ENCODE measurements at places on chromosomes 6 and 20.

GRCh38 chr6:79232696-79233462 lies 1.6 kb downstream of the HMGN3 start:
- no peak for DNase-seq

- no peak for DNase-seq
Observed at GRCh38 chr20:61662226-61662967, 403.3 kb downstream of the TAF4 start.

- no peak for DNase-seq
Observed at GRCh38 chr6:34865107-34865506, 22.7 kb downstream of the TAF11 start.

DNA sequence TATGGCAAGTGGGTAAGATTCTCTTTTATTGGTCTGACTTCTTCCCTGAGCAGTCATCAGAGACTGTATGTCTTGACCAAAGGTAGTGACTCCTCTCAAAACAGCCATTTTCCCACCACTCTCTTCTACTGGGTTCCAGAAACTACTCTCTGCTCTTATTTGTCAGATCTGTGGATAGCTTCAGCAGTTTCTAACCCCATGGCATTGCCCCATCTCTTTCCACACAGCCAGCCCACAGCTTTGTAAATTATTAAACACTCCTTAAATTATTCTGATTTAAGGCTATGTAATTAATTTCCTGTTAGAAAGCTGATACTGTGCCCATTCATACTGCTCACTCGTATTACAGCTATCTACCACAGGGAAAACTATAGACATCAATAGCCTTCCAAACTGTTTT lies 138.4 kb upstream of the CNR1 start:
- DNase-seq = no peak

- no peak for DNase-seq
Observed at GRCh38 chr6:169289619-169290339, 36.1 kb upstream of the THBS2 start.

GRCh38 chr6:24245275-24245674 lies 112.6 kb downstream of the DCDC2 start:
- no peak for DNase-seq

DNA sequence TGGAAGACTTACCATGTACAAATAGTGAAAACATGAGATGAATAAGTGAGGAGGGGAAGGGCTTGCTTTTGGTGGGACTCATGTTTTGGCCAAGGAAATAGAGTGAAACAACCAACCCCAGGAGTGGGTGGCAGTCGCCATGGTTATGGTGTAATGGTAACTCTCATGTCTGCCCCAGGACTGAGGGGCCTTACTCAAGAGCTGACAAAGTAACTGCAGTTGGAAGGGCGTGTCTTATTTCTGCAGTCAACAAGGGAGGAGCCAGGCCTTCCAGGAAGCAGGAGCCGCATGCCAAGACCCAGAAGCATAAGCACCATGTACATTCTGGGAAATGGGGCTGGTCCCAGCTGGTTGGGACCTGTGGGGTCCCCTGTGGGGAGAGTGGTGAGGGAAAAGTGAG lies 108.5 kb downstream of the UNC5CL start:
- DNase-seq = no peak

- DNase-seq = no peak
Observed at GRCh38 chr20:277496-277781, 13.1 kb downstream of the C20orf96 start.

- no peak for DNase-seq
Observed at GRCh38 chr6:88870717-88871330, 92.6 kb downstream of the RNGTT start.

- DNase-seq = no peak
Observed at GRCh38 chr20:36599912-36600345, 5.7 kb upstream of the RAB5IF start.

DNA sequence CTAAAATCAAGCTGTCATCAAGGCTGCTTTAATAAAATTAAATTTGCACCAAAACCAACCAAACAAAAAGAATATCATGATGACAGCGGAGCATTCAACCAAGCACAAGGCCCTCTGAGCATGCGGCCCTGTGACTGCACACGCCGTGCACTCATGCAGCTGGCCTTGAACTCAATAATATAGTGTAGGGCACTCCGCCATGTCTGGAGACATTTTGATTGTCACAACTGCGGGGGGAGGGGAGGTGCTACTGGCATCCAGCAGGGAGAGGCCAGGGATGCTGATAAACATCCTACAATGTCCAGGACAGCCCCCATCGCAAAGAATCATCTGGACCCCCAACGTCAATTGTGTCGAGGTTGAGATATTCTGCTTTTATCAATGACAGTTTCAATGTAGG lies 9.7 kb downstream of the MOCS3 start:
- DNase-seq = no peak

- DNase-seq = peak; percentile 68
Observed at GRCh38 chr6:75204217-75204958, 1.5 kb downstream of the COL12A1 start.

DNA sequence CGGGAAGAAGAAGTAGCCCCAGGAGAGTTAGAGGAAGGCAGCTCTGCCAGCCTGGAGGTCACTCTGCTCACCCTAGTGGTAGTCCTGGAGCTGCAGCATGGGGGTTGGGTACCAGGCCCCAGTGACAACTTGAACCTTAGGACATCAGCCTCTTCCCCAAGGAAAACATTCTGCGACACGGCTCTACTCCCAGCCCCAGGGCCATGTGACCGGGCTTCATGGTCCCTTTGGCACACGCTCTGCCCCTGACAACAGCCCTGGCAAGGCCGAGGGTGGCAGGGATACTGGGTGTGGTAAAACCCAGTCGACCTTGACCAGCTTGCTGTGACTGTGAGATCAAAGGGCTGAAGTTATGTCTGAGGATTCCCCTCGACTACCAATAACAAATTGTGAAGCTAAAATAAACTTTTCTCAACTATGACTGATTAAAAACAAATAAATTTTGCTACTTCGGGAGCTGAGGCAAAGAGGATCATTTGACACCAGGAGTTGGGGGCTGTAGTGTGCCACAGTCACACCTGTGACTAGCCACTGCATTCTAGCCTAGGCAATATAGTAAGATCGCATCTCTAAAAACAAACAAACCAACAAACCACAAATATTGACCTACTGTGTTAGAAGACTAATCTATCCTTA lies 24.4 kb upstream of the ARID1B start:
- DNase-seq = no peak

- no peak for DNase-seq
Observed at GRCh38 chr20:58374906-58375758, 13.9 kb upstream of the VAPB start.

DNA sequence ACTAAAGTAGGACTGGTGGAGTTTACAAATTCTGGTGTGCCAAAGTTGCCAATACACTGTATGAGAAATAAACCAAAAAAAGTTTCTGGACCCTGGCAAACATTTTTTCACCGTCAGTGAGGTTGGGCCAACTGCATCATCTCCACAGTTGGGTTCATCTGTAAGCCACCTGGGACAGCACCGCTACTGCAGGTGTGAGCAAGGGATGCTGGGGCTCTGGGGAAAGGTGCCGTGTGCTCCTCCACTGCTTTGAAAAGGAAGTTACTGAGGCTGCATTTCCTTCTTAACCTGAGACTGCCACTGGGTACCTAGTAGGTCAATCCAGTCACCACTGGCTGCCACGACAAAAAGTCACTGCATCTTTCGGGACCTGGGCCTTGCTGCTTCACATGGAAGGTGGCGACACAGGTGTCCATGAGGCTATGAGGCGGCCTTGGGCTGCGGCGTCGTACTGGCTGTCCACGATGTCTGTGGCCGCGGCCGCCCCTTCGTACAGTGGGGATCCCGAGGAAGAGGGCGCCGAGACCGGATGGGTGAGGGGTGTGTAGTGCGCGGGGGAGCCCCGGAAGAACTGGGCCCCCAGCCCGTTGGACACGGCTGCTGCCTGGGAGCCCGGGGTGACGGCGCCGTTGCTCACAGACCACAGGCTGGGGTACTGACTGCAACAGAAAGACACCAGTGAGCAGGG lies 9.6 kb downstream of the TBXT start:
- no peak for DNase-seq

DNA sequence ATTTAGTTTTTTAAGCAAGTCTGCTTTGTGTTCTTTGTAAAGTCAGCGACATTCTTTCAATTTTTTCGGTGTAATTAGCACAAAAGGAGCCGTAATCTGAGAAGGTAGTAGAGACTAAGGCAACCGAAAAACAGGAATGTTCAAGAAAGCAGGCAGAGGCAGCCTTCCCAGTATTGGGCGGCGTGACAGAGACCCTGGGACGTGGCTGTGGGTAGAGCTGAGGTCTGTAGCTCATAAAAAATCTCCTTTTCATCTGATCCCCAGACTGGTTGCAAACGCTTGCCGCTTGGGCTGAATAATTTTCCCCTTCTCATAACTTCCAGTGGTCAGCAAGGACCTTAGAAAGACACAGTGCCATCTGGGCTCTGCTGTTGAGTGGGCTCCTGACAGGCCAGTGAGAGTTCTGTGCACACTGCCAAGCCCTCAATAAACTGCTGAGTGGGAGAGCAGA lies 30.8 kb downstream of the GNAS start:
- DNase-seq = no peak

DNA sequence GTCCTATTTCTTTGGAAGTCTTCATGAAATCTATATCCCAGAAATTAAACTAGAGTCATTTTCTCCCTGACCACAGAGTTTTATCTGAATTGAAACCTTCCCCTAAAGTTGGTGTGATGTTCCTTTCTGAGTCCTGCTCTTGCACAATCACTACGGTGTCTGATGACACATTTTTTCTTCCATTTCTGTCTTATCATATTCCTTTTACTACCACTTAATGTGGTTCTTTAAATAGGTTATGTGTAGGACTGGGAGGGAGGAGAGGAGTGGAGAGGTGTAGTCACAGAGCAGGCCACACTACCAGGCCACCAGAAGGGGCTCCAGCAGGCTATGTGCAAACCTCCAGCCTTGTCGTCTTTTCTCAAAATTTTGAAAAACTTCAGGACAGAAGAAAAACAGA lies 39.7 kb upstream of the ATXN1 start:
- no peak for DNase-seq

- DNase-seq = no peak
Observed at GRCh38 chr6:159819932-159820640, 20.0 kb downstream of the PNLDC1 start.

GRCh38 chr6:85431271-85431670 lies 18.6 kb upstream of the NT5E start:
- no peak for DNase-seq

GRCh38 chr6:128337619-128338018 lies 182.8 kb downstream of the PTPRK start:
- no peak for DNase-seq

GRCh38 chr6:47788498-47788884 lies 6.7 kb downstream of the OPN5 start:
- no peak for DNase-seq

DNA sequence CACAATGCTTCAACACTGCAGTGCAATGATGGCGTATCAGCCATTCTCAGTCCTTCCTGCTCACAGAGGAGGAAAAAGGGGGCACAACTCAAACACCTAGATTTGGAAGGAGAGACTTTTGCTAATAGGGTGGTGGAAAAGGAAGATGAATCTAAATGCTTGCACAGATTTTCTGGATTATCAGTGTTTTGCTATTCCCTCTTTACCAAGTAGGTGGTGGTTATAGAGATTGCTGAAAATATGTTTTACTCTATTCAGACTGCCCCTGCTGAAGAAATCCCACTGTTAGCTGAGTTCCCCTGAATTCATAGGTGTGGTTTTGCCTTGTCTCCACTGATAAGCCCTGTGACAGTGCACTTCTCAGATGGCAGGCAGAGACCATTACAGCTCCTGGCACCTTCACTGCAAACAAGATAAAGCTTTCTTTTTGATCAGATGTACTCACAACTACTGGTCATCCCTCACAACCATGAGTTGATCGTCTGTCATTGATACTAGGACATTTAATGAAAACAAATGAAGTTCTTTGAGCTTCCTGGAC lies 311.4 kb downstream of the KIF16B start:
- DNase-seq = no peak

DNA sequence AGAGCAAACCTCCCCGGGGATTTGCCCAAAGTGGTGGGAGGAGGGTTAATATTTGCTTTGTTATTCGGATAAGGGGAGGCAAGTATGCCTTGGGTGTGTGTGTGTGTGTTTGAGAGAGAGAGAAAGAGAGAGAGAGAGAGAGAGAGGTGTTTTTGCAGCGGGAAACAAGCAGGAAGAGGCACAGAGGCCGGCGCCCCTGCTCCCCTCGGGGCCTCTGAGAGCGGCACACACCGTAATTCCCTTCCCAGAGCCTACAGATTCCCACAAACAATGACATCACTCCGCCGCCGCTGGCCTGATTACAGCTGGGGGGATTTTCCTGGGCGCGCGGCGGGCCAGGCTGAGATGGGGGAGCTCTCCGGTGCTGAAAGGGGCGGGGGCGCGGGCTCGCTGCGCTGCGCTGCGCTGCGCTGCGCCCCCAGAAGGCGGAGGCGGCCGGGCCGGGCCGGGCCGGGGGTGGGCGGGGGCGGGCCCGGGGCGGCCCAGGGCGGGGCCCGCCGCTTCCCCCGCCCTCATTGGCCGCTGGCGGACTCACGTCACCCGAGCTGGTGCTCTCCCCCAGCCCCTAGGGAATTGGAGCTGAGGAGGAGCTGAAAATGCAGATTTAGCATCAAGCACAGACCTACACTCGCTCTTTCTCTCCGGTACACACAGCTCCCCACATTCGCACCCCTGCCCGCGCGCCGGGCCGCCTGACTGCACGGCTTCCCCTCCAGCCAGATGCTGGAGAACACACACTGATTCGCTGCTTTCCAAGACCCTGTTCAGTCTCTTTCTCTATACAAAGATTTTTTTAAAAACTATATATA lies at the start of gene PCSK2:
Gene PCSK2 (plus strand): TSS at position 631 of the 809 bp plus-strand sequence. CDS start 266 bp downstream, outside the sequence.
- no peak for DNase-seq

GRCh38 chr6:48027704-48028435 lies 83.1 kb downstream of the PTCHD4 start:
- DNase-seq = no peak

DNA sequence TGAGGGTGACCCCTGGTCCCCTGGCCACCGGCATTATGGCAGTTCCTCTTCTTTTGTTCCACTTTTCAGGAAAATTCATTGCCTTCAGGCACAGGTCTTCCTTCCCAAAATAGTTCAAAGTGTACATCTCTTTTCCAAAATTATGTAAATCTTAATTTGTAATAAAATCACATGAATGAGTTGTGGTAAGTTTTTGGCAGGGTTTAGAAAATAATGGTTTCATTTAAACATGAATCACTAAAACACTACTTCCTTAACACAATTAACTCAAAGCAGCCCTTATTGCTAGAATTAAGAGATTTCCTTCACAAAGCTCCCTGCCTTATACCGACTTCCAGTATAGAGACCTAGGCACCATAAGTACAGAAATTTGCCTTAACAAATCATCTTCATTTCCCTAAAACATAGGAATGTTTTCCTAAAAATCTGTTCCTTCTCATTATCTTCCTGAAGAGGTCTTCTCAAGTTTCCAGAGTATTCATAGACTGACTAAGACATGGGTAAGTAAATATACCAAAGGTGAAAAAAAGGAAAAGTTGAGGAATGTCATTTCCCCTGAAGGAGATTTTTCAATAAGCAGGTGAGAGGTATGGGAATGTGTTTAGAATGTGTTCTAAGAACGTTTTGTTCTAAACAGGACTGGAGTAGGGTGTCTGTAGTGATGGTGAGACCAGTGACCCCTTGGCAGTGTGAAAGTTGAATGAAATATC lies 148.2 kb upstream of the CITED2 start:
- no peak for DNase-seq

- DNase-seq = no peak
Observed at GRCh38 chr6:35031611-35032529, 109.3 kb downstream of the TCP11 start.

- no peak for DNase-seq
Observed at GRCh38 chr6:107079429-107079828, 35.9 kb downstream of the BEND3 start.

Measured in activated CD8-positive, alpha-beta memory T cell treated with anti-CD3 and anti-CD28 coated beads for 24 hours (primary cell).